ENCODE measurements at places on chromosomes 3 and 15.

DNA sequence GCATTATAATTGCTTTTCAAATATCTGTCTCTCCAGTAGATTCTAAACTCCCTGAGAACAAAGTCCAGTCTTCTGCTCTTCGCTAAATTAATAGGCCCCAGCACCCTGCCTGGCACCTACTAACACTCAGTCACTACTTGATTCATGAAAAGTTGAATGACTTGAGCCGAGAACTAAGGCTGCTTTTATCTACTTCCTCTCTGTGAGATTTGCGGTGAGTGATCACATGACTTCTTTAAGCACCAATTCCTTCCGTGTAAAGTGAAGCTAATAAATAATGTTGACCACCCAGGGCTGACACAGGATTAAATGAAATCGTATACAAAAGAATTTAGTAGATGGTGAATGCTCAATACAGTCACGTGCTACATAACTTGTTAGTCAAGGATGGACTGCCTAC, 44.6 kb upstream of the PGPEP1L start:
- DNase-seq: no peak

GRCh38 chr3:126208606-126209256, 28.3 kb upstream of the ALDH1L1 start:
- DNase-seq: no peak

GRCh38 chr15:76871930-76872329, 33.2 kb downstream of the SCAPER start:
- no peak for DNase-seq

GRCh38 chr3:56862352-56863062, 60.8 kb upstream of the ARHGEF3 start:
- no peak for DNase-seq

GRCh38 chr3:195238081-195238571, 32.8 kb downstream of the XXYLT1 start:
- no peak for DNase-seq

DNA sequence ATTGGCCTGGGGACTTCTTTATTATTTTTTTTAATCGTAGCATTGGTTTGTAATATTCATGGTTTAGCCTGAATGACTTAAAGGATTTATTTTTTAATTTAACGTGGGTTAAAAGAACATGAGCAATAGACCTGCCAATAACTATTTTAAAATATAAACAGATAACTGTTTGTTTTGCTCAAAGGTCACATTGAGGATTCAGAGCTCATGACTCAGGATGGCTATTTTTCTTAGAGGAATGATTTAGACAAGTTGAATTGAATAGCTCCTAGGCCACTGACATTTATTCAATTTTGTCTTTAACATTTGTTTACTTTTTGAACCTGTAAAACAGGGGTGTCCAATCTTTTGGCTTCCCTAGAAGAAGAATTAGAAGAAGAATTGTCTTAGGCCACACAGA, 68.5 kb downstream of the ITPR1 start:
- DNase-seq: no peak
